ENCODE measurements at places on chromosomes 16 and 17.

DNA sequence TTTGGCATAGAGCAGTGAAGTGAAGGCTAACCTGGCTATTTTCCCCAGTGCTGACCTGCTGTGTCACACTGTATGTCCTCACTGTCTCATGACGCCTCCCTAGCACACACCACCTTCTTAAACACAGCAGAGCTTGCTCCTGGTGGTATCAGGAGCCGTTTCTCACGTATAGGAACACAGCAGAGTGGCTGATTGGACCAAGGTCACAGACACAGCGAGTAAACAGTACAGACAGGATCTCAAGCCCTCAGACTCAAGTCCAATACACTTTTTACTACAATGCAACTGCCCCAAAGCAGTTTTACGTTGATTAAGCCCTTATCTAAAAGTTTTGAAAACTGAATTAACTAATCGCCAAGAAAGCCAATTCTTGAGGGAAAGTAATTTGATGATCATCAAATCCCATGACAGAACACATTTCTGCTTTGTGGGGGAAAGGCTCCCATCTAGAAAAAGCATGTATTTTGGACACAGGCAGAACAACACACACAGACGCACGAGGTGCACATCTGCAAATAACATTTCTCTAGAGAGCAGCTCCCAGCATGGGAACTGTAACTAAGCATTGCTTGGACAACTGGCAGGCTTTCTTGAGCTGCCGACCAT lies 15.2 kb downstream of the ARHGAP17 start:
- DNase-seq, result no peak

- DNase-seq, result no peak
Observed at GRCh38 chr17:927611-928461, 51.7 kb downstream of the NXN start.

DNA sequence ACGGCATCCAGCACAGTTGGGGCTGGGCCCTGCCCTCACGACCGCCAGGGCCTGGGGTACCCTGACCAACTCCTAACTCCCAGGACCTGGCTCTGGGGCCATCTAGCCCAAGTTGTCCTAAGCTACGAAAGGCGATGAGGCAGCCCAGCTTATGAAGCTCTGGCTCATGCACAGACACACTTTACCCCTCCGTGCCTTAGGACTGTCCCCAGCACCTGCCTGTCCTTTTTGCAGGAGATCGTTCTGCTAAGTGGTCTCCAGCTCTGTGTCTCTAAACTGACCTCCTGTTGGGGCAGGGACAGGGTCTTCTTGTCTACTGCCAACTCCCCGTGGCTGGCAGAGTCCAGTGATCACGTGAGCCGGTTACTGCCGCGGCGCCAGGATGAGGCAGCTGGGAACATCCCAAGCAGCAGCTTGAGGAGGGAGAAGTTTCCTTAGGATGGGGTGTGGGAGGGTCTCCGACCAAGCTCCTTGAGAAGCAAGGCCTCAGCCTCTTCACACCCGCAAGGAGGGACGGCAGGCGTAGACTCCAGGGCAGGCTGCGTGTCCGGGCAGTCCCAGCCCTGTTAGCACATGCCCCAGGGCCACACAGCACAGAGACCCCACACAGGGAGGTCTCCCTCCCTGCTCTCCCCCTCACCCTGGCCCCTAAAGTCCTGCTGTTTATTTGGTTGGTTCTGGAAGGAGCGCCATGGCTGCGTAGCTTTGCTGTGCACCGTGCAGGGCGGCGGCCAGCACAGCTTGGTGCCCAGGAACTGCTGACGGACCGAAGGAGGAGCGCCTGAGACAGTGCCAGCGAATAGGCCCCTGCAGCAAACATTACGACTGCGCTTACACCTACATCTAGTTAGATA lies 16.4 kb upstream of the METRNL start:
- DNase-seq, result no peak

DNA sequence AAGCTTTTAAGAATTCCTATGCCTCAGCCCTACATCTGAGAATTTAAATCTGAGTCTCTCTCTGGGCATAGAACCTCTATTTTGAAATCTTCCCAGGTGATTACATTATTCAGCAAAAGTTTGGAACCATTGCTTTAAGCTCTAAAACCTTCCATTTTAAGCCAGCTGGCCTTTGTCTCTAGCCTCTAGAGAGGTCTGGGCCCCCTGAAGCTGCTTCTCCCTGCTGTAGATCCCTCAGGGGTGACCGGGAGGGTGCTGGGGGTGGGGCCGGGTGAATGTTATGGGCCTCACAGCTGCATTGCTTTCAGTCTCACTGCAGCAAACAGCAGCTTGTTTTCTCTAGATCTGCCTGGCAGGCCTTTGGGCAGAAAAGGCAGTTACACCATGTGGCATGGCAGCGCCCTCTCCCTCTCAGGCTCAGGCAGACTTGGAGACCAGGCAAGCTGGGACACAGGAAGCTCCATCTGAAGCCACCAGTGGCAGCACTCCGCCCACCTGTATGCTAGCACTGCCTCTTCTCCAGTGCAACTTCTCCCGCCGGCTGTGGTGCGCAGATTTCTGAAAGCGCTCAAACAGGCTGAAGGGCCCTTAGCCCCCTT lies 66.3 kb downstream of the MPRIP start:
- no peak for DNase-seq

DNA sequence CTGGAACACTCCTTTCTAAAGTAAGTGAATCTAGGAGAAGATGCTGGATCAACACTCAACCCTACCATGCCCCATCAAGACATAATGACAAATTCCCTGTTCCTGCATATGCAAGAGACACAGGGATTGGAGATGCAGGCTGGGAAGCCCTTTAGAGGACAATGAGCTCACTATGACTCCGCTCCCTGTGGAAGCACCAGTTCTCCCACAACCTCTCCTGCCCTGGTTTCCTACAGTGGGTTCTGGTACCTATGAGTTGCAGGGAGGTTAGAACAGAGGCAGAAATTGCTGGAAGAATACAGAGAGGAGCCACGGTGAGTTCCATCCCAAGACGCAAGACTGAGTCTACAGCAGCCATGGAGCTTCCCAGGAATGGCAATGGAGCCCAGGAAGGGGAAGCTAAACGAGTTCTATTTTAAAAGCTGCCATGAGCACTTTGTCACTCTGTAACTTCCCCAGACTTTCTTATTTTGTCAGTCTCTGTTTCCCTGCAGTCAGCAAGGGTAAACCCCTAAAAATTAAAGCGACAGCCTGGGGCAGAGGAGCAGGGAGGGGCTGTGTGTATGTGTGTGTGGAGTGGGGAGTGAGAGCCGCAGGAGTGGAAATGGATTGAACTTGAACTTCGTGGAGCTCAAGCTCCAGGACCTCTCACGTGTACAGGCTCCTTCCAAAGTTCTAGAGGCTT lies 42.3 kb upstream of the PIK3R6 start:
- DNase-seq, result no peak
